Kidney (tissue), 22 donors: ENCODE measurements at places on chromosomes 11 and 22.

GRCh38 chr11:61281581-61282250, 13.4 kb downstream of the VWCE start:
- no peaks in the 10 kb centered on the region for H3K36me3 ChIP-seq
- no peak overlapping the region for H3K4me3 ChIP-seq
- DNase-seq, result peak; percentile 69
- H3K4me1 ChIP-seq, result no peaks in the 10 kb centered on the region
- no peak overlapping the region for H3K27ac ChIP-seq

DNA sequence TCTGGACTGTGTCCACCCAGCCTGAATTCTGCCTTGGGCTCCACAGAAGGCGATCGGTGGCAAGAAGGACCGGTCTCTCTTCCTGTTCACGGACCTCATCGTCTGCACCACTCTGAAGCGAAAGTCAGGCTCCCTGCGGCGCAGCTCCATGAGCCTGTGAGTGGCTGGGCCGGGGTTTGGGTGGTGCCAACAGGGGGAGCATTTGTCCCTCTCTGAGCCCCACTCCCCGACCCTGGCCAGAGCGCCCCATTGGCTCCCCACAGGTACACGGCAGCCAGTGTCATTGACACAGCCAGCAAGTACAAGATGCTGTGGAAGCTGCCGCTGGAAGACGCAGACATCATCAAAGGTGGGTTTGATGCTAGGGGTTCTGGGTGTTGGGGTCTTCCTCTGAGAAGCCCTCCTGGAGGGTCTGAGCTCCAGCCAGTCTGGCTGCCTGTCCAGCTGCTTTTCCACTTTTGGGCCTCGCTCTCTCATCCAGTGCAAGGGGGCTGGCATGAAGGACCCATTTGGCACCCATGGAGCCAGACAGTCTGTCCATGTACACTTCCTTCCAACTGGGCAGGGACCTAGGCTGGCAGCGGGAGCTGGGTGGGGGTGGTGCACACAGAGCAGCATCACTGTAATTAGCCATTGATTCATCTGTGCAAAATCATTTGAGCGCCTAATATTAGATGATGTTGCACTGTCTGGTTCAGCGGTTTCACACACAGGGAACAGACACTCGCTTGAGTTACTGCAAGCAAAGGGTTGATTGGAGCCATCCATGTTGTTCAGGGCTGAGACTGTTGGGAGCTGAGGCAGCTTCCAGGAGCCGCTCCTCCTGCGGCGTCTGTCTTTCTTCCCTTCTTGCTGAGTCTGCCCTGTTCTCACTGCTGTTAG, 19.0 kb upstream of the RELT start:
- no peaks in the 10 kb centered on the region for H3K27me3 ChIP-seq
- no peaks in the 10 kb centered on the region for H3K4me1 ChIP-seq
- H3K27ac ChIP-seq, result no peak overlapping the region
- peaks cover 39% of the 10 kb centered on the region for H3K36me3 ChIP-seq
- H3K4me3 ChIP-seq, result no peak overlapping the region

GRCh38 chr22:27336151-27337090, 465.1 kb downstream of the MN1 start:
- H3K36me3 ChIP-seq, result no peaks in the 10 kb centered on the region
- H3K27me3 ChIP-seq, result no peaks in the 10 kb centered on the region
- DNase-seq, result no peak
- no peak overlapping the region for H3K27ac ChIP-seq
- H3K4me3 ChIP-seq, result no peak overlapping the region

- DNase-seq, result no peak
- no peak overlapping the region for H3K4me3 ChIP-seq
- H3K36me3 ChIP-seq, result no peaks in the 10 kb centered on the region
- no peaks in the 10 kb centered on the region for H3K27me3 ChIP-seq
- no peak overlapping the region for H3K27ac ChIP-seq
Observed at GRCh38 chr22:27107824-27108223, 450.4 kb downstream of the MIAT start.

- H3K36me3 ChIP-seq, result no peaks in the 10 kb centered on the region
- H3K27ac ChIP-seq, result no peak overlapping the region
- H3K27me3 ChIP-seq, result no peaks in the 10 kb centered on the region
Observed at GRCh38 chr11:21105196-21105917, 436.0 kb downstream of the NELL1 start.

DNA sequence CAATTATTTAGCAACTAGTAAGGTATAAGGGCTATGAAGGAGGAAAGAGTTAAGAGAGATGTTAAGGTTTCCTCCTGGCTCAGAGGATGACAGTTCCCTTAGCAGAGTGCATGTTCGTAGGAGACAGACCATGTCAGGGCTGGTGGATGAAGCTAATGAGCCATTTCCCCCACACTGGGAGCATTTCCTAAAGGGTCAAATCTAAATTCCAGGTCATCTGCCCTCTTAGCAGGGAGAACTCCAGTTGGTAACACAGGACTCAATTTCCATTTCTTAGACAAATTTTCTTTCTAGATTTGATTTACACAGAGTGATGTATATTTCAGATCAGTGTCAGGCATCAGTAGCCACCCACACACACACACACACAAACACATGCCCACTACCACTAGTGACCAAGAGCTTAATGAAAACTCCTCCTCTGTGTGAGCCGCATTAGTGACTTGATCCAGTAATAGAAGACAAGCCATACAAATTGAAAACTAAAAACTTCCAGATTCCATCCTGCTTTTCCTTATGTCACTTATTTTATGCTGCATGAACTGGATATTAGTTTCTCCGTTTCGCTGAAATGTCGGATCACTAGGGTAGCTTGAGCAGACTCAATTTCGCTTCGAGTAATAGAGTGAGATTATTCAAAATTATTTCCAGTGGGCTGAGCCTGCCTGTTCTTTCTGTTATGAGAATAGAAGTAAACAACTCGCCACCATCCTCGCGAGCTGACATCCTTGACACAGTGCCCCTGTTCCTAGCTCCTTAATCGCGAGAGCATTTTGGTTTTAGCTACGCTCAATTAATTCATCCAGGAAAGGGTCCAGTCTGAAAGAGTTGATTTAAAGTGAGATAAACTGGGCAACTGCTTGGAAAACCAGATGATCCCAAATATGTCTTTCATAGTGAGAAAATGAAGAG, 582.6 kb downstream of the SOX6 start:
- no peak for DNase-seq
- H3K27me3 ChIP-seq, result no peaks in the 10 kb centered on the region
- H3K4me1 ChIP-seq, result no peaks in the 10 kb centered on the region
- H3K36me3 ChIP-seq, result no peaks in the 10 kb centered on the region
- no peak overlapping the region for H3K4me3 ChIP-seq
- H3K27ac ChIP-seq, result no peak overlapping the region

GRCh38 chr11:61491736-61492395, 16.7 kb upstream of the LRRC10B start:
- DNase-seq, result no peak
- H3K27me3 ChIP-seq, result no peaks in the 10 kb centered on the region
- H3K4me1 ChIP-seq, result no peaks in the 10 kb centered on the region
- H3K27ac ChIP-seq, result no peak overlapping the region
- H3K36me3 ChIP-seq, result no peaks in the 10 kb centered on the region

- no peak overlapping the region for H3K4me3 ChIP-seq
- DNase-seq, result no peak
- no peaks in the 10 kb centered on the region for H3K36me3 ChIP-seq
- no peak overlapping the region for H3K27ac ChIP-seq
Observed at GRCh38 chr22:29385151-29385704, 3.1 kb downstream of the AP1B1 start.

GRCh38 chr11:111391328-111392124, 12.5 kb upstream of the POU2AF1 start:
- H3K27me3 ChIP-seq, result no peaks in the 10 kb centered on the region
- H3K27ac ChIP-seq, result no peak overlapping the region
- H3K36me3 ChIP-seq, result no peaks in the 10 kb centered on the region
- H3K4me1 ChIP-seq, result no peaks in the 10 kb centered on the region
- no peak overlapping the region for H3K4me3 ChIP-seq
- no peak for DNase-seq

GRCh38 chr11:1292644-1293618, 16.5 kb downstream of the TOLLIP start:
- DNase-seq, result peak; percentile 19
- H3K4me3 ChIP-seq, result no peak overlapping the region
- peaks cover 1% of the 10 kb centered on the region for H3K4me1 ChIP-seq

DNA sequence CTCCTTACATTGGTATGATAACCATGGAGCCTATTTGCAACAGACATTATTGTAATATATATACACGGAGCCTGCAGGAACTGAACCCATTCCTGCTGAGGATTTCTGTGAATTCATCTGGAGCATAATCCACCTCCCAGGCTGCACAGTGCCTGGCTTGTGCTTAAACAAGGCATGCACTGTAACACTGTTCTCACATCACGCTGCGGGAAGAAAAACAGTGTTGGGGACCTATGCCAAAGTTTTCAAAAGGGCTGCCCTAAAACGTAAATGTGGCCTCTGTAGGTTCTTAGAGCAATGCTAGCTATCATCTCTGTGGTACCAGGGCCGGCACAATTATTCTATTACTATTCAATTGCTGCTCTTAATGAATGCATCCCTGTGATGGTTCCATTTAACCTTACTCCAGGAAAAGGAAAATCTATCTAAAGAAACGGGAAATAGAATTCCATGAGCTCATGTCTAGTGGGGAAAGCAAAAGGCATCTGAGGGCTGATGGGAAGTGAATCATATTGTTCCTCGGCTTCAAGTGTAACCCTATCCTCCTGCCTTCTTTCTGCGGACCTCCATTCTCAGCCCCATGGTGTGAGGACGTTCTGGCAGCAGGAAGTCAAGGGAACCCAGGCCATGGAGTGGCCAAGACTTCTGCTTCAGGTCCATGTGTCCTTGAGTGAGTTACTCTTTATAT, 525.5 kb downstream of the SOX6 start:
- H3K36me3 ChIP-seq, result no peaks in the 10 kb centered on the region
- no peak for DNase-seq
- H3K4me1 ChIP-seq, result no peaks in the 10 kb centered on the region

DNA sequence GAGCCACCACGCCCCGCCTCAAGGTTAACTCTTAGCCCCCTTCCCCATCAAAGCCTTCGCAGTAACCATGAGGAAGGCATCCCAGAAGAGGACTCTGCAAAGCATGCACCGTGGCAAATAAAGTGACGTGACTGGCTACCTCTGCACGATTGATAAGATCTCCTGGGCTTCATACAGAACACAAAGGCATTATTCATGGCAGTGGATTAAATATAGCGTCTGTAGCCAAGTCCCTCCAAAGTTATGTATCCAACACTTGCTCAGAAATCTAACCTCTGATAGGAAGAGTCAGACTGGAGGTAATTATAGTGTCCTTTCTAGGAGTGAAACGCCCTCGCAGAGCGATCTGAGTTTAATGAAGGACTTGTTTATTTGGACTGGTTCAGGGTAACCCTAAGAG, 22.4 kb downstream of the CPT1A start:
- H3K4me3 ChIP-seq, result no peak overlapping the region
- no peaks in the 10 kb centered on the region for H3K27me3 ChIP-seq
- no peak overlapping the region for H3K27ac ChIP-seq
- peaks cover 4% of the 10 kb centered on the region for H3K4me1 ChIP-seq
- H3K36me3 ChIP-seq, result peaks cover 8% of the 10 kb centered on the region

DNA sequence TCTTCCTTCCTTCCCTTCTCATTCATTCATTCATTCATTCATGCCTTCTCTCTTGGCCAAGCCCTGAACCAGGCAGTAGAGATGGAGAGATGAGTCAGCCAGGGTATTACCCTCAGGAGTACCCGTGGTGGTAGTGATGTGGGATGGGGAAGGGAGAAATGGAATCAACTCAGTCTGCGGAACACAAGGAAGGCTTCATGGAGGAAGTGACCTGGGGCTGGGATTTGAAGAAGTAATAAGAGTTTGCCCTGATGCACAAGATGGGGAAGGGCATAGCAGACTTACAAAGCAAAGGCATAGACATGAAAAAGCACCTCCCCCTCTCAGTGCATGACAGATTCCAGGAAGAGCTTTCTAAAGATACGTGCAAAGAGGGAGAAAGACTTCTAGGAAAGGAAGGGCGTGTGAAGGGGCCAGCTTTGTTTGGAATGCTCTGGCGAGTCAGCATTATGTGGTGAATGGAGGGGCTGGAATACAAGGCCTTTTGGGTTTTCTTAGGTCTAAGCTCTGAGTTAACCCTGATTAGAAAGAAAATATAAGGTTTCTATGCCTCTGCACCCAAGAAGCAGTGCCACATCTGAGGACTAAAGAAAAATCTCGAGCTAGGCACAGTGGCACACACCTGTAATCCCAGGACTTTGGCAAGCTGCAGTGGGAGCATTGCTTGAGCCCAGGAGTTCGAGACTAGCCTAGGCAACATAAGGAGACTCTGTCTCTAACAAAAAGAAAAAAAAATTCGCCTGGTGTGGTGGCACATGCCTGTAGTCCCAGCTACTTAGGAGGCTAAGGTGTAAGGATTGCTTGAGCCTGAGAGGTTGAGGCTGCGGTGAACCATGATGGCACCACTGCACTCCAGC, 36.4 kb upstream of the ACER3 start:
- H3K27ac ChIP-seq, result peak overlapping the region; percentile 71
- H3K4me1 ChIP-seq, result no peaks in the 10 kb centered on the region
- H3K4me3 ChIP-seq, result no peak overlapping the region
- H3K27me3 ChIP-seq, result no peaks in the 10 kb centered on the region
- no peak for DNase-seq
